ENCODE measurements at places on chromosomes 2 and 18. TPM values are rescaled to one million over a fixed set of nuclear protein-coding genes. Genes with fewer than 3 reads are reported as not detected.

- no peak for DNase-seq
Observed at GRCh38 chr18:34224423-34225217, at the start of gene NOL4. NOL4 (minus strand) TSS chr18:34224913; CDS start chr18:34223253, 1,660 bp downstream.

Gene MTIF2
- total RNA-seq, result 26.5 TPM

Gene ASAP2
- total RNA-seq, result 0.25 TPM

GRCh38 chr2:170216981-170217380, 39.0 kb downstream of the MYO3B start:
- DNase-seq, result no peak

GRCh38 chr2:123609077-123609476, 416.0 kb upstream of the CNTNAP5 start:
- DNase-seq, result no peak

GRCh38 chr18:45805551-45805950, 19.9 kb upstream of the SIGLEC15 start:
- no peak for DNase-seq

DNA sequence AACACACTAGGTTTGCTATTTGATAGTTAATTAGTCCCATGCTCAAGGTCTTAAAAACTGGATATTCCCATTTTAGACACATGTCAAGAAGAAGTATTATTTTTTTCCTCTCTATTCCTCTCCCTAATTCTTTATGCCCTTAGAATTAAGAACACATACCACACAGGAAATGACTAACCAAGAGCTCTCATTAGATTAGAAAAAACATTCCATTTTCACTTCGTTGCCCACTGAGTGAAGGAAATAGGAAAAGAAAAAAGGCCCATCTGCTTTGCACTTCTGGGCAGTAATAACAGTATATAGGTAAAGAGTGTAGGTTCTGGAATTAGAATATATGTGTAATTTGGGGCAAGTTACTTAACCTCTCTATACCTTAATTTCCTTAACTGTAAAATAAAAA, 26.9 kb downstream of the ACADL start:
- DNase-seq, result no peak

DNA sequence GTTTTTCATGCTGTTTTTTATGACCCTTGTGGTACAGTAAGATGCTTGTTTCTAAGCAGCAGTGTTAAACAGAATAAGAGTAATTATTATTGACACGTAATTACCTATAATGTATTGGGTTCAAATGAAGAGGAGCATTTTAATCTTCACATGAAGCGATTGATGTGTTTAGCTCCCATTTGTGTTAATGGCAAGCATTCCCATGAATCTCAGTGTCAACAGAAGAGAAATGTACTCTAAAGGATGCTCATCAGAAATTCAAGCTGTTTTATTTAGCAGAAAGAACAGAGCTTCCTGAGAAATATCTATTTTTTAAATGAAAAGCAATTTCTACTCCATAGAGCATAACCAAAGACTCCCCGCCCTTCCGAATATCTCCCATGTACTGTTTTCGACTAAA, 341.3 kb upstream of the LINC00305 start:
- no peak for DNase-seq

GRCh38 chr2:336360-336759, 48.5 kb upstream of the ALKAL2 start:
- DNase-seq, result no peak

DNA sequence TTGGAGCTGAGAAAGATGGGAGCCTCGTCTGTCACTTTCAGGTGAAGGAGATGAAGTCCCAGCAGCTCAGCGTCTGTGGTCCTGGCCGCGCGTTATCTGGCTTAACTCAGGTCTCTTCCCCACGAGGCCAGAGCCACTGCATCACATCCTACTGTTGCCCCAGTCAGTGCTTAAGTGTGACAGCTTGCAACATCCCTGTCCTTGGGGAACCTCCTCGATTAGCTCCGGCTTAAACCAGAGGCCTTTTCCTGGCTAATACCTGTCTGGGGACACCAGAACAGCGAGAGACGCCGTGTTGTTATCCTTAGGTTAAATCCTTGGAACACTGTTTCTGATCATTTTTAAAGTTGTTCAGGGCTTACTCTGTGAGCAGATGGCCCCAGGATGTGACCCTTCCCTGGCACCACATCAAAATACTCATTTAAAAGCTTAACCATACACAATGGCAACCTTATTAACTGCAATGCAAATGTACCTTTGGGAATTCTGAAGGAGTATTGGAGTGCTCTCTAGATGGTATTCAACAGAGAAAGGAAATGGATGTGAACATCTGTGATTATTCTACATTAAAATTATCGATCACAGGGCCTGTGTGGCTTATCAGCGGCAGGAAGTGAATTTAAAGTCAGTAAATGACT, 61.2 kb upstream of the SPP2 start:
- DNase-seq, result no peak

GRCh38 chr2:85799215-85799956, 45.6 kb downstream of the ATOH8 start:
- DNase-seq, result no peak

Gene STK25
- 98.8 TPM for total RNA-seq

GRCh38 chr2:127320067-127320466, 26.1 kb upstream of the ERCC3 start:
- DNase-seq, result no peak

GRCh38 chr2:70890469-70891065, 45.1 kb upstream of the ATP6V1B1 start:
- DNase-seq, result no peak

Gene TMEM237
- total RNA-seq, result 13.4 TPM

Gene PARD6G
- total RNA-seq, result 0.33 TPM

DNA sequence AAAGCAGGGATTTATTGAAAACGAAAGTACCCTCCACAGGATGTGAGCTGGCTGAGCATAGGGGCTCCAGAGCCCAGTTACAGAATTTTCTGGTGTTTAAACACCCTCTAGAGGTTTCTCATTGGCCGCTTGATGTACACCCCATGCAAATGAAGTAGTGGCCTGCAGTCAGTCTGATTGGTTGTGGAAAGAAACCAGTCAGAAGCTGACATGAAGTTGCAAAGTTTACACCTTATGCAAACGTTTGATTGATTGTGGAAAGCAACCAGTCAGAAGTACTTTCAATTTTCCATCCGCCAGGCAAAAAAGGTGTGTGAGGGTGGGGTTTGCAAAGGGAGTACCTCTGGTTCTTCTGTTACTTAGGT, 62.3 kb downstream of the VWA3B start:
- DNase-seq, result no peak

GRCh38 chr2:83168377-83168776, 1290.7 kb downstream of the SUCLG1 start:
- no peak for DNase-seq

Gene TCF23
- total RNA-seq, result not detected

DNA sequence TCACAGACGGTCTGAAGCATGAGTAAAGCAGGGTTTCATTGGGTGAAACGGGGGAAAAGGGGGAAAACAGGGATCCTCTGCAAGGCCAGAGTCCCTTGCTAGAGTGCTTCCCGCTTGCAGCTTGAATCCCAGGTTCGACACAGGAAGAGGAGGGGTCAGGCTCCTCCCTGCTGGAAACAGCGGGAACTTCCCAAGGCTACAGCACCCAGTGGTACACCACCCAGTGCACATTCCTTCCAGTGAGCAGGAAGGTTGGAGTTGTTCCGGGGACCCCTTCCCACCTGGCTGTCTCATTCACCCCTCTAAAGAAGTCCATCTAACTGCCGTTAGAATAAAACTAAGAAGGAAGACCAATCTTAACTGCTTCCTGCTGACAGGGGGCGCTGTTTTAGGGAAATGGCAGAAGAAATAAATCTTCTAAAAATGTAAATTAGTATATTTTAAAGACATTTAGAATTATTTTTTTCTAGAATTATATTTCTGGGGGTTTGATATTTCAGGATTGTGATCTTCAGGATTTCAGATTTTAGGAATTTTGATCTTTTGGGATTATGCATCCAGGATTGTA, 230.9 kb downstream of the RBM43 start:
- no peak for DNase-seq

Gene UGT1A4
- not detected for total RNA-seq

- no peak for DNase-seq
Observed at GRCh38 chr18:48921305-48922225, 29.2 kb downstream of the SMAD7 start.

DNA sequence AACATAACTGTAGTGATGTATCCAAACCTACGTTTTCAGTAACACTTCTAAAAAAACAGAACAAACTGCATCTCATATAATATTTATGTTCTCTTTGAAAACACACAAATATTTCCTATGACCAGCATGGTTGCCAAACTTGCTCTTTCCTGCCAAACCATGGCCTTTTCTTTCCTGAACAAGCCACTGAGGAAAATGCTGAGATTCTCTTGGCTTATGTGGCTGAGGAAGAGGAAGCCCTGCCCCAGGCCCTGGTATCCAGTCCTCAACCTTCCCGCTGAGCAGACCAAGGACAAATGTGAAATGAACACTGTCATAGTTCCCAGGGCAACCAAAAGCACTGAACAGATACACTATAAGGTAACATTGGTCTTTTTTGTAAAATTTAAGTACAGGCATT, 35.9 kb upstream of the NARS1 start:
- DNase-seq, result no peak

Gene FECH
- 18.1 TPM for total RNA-seq

Gene NTSR2
- not detected for total RNA-seq

DNA sequence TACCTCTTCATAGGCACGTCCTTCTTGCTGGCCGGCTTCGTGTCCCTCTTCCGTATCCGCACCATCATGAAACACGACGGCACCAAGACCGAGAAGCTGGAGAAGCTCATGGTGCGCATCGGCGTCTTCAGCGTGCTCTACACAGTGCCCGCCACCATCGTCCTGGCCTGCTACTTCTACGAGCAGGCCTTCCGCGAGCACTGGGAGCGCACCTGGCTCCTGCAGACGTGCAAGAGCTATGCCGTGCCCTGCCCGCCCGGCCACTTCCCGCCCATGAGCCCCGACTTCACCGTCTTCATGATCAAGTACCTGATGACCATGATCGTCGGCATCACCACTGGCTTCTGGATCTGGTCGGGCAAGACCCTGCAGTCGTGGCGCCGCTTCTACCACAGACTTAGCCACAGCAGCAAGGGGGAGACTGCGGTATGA, 2.3 kb downstream of the FZD7 start:
- no peak for DNase-seq

Gene TRAPPC12
- 75.6 TPM for total RNA-seq

- no peak for DNase-seq
Observed at GRCh38 chr2:218927876-218928275, 31.6 kb upstream of the CDK5R2 start.
